ENCODE measurements at places on chromosomes 11 and 22.
A peak's percentile ranks its signal among the peaks of the same experiment; 100 is the strongest.

GRCh38 chr22:35558031-35558430 lies 17.4 kb downstream of the RASD2 start:
- DNase-seq: no peak

DNA sequence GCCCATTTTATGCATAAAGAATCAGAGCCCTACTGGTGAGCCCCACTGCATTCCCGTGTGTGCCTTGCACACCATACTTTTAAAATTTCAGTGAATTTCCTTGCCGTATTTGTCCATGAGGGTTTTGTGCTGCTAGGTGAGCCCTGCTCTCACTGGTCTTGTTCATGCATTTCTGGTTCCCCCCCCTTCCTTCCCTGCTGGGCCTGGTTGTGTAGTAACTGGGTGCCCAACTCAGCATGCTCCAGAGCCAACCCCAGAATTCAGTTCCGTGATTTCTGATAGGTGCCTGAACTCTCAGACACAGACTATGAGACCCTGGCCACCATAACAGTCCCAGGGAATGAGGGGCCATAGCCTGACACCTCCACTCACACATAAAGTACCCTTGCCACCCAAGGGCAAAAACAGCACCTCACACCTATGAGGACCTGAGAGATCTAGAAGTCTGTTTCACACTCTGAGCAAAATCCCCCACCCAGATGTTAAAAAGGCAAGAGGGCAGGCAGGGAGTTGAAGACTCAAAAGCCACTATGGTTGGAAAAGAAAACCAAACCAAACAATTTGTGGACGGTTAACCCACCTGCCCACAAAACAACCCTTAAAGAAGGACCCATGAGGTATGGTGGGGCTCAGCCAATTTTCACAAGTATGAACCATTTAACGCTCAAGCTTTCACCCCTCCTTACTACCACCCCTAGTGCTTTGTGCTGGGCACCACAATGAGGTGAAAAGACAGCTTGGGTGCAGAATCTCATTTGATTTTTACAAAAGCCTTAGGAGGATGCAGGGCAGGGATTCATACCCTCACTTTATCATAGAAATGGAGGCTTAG lies 16.8 kb upstream of the IL10RA start:
- DNase-seq: no peak

GRCh38 chr11:88303037-88303436 lies 34.5 kb downstream of the CTSC start:
- no peak for DNase-seq

DNA sequence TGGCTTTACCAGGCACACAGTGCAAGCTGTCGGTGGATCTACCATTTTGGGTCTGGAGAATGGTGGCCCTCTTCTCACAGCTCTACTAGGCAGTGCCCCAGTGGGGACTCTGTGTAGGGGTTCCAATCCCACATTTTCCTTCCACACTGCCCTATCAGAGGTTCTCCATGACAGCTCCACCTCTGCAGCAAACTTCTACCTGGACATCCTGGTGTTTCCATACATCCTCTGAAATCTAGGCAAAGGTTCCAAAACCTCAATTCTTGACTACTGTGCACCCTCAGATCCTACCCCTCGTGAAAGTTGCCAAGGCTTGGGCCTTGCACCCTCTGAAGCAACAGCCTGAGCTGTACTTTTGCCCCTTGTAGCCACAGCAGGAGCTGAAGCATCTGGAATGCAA lies 108.1 kb downstream of the SOX6 start:
- DNase-seq: no peak

GRCh38 chr22:31631436-31631835 lies 30.6 kb downstream of the PISD start:
- DNase-seq: peak; percentile 67

GRCh38 chr11:64146036-64146955 lies 19.6 kb downstream of the MACROD1 start:
- peak; percentile 77 for DNase-seq

GRCh38 chr22:30250039-30250565 lies 3.5 kb upstream of the LIF start:
- DNase-seq: no peak

GRCh38 chr11:2780850-2781407 lies 81.1 kb upstream of the KCNQ1OT1 start:
- no peak for DNase-seq

DNA sequence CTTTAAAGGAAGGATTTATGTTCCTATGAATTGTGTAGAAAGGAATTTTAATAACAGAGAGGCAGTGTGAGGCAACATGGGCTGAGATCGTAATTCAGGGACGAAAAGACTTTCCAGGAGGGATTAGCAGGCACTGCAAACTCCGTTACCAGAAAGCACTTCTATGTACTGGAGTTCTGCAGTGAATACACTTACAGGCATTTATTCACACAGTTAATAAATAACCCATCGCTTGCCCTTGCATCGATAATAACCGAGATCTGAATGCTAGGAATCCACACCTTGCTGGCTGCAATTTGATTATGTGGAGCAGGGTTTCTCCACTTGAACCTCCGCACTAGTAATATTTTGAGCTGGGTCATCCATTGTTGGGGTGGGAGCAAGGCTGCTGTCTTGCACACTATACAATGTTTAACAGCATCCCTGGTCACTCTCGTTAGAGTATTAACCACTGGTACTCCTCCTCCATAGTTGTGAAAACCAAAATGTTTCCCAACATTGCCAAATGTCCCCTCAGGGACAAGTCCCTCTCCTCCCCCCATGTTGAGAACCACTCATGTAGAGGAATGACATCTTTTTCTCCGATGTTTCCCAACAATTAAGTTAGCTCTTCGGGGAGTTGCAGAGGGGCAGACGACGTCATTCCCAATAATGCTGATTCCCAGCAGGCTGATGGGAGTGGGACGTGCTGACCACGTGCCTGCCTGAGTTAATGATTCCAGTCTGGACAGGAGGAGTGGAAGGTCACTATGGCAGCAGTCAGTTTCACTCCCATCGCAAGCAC lies 99.5 kb downstream of the SNX19 start:
- DNase-seq: no peak

- no peak for DNase-seq
Measured at GRCh38 chr11:66333896-66334604, 2.2 kb downstream of the RIN1 start.

All from hematopoietic multipotent progenitor cell treated with erythropoietin and hydrocortisone succinate and interleukin-3 and kit ligand, for 8 days (in vitro differentiated cells).